NCI-H69 (cell line): ENCODE measurements at places on chromosomes 12 and 14.

DNA sequence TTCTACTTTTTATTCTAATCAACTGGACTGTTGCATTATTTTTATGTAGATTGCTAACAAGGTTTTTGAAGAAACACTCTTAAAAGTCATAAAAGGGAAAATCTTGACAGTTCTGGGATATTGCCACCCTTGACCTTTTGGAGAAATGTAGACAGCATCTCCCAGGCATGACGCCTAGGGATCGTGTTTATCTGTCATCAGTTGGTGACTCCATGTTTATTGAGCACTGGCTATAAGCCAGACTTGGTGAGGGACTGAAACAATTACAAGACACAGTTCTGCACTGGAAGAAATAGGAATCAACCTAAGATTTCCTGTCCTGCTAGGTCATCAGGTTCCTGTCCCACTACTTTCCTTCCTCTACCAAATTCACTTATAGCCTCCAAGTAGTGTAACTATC is 34.5 kb downstream of the HMGA2 start:
- no peak for DNase-seq

GRCh38 chr14:35202195-35202594 is 79.8 kb downstream of the PRORP start:
- DNase-seq: no peak

- no peak for DNase-seq
These were observed 5.1 kb downstream of the TBK1 start for GRCh38 chr12:64457032-64457431.

- peak; percentile 8 for DNase-seq
These were observed 240.3 kb downstream of the SLC15A4 start for GRCh38 chr12:128583453-128583852.

DNA sequence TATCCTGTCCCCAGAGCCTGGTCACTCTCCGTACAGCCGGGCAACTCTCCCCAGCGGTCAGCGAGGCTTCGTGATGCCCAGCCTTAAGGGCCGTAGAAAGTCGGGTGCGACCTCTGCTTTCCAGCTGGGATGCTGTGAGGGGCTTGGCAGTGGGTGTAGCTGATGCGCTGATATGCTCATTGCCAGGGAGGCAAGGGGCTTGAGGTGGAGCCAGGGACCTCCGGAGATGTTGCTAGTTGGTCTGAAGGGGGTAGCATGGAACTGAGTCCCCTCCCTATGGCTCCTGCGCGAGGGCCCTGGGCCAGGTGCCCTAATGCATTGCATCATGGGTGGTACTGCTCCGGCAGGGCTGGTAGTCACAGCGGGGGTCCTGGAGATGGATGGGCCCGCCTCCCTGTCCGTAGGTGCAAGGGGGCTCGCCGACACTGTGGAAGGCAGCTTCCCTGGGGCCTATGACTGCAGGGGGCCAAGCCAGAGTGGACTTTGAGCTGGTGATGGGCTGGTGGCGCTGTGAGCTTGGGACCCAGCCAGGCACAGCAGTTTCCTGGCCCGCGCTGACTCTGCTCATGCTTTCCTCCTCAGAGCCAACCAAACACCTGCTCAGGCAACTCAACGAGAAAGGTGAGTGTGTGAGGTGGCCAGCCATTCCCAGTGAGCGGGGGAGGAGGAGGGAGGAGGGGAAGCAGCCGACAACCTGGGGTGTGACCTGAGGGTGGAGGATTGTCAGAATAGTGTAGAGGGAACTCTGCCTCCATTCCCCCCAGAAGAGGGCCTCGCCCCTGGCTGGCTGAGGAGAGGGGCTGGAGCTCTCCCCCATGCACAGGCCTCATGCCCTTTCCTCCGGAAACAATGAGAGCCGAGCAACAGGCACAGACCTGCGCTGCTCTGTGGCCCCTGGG is 32.3 kb downstream of the PLEKHG3 start:
- peak; percentile 89 for DNase-seq

DNA sequence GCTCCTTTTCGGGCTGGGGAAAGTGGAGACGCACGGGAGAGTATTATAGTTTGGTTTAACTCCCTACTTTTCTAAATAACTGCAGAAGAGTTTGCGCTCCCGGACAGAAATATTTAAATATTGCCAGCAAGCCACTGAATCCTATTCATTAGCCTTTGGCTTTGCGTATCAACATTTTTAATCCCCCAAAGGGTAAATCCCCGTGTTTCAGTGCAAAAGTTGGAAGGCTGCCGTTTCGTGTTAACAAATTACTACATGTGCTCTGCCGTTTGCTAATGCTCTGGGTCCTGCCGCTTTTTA is 372 bp upstream of the DPF3 start:
- no peak for DNase-seq

DNA sequence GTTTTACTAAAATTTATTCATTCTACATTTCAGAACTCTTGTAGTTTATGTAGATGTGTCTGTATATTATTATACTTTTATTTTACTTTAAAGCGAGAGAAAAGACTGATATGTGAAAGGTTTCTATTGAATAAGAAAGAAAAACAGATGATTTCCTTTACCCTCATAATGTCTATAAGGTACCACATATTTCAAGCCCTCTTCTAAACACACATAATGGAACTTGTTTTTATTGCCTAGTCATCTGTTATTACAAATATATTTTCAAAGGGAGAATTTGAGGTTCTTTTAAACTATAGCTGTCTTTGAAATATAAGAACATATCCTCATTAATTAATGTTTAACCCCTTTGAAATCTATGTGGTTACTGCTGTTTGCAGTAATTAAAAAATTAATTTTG is 34.5 kb downstream of the NAV3 start:
- DNase-seq: no peak

DNA sequence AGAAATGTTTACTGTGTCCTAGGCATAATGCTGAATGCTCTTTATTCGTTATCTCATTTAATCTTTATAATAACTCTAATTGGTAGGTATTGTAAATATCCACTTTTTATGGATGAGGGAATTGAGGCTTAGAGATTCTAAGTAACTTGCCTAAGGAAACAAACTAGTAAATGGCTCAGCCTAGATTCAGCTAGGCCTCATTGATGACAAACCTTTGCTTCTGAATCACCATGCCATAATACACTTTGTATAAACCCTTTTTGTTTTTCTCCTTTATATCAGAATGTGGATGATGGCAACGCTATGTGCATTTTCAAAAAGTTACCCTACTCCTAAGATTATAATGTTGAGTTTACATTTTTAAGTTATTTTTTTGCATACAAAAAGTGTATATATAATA is 34.0 kb downstream of the MNAT1 start:
- no peak for DNase-seq

GRCh38 chr14:55518391-55518790 is 61.6 kb upstream of the KTN1 start:
- peak; percentile 29 for DNase-seq

DNA sequence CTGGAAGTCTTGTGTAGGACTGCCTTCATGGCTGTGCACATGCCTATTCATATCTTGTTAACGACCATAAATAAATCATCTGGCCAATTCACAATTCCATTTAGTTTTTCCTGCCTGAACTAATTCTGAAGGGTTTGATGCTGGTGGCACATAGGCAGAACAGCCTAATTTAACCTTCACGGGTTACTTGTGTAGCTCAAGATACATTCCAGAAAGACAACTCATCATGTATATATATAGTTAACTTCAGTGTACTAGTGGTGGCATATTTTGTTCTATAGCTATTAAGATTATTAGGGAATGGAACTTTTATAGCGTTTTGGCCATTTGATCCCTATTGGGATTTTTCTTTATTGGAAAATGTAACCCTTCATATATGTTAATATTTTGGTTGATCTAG is 31.4 kb downstream of the CFAP54 start:
- no peak for DNase-seq

DNA sequence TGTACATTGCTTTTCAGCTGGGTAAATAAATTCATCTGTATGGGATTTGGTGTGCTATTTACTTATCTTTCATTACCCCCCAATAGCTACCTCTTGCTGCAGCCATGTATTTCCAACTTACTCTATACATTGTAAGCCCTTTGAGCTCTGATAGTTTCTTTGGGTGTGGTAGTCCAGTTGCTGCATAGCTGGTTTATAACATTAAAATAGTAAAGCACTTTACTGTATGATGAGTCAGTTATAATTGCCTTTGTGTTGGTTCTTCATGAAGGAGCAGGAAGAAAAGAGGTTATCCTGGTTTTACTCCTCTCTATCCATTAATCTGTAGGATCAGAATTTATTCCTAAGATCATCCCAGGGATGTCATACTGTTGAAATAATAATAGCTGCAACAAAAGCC is 15.7 kb downstream of the TBC1D30 start:
- peak; percentile 12 for DNase-seq

- DNase-seq: no peak
These were observed 123.3 kb downstream of the HECTD4 start for GRCh38 chr12:112258926-112259325.

DNA sequence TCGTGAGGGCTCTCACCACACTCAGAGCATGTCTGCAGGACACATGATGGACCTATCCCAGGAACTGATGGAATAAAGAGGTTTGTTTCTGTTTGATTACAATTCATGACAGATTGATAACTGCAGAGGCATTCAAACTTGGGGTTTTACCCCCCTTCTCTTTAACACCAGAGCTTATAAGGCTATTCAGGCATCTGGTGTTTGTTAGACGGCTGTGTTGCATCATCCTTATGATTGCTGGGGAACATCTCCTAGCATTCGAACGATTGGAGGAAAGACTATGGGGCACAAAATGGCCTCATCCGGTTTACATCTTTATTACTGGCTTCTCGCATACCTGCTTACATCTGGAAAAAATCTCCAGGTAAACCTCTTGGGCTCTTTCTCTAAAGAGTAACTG is 191.8 kb downstream of the MSRB3 start:
- DNase-seq: no peak

- DNase-seq: no peak
These were observed 4.6 kb downstream of the C1S start for GRCh38 chr12:7065073-7065623.

DNA sequence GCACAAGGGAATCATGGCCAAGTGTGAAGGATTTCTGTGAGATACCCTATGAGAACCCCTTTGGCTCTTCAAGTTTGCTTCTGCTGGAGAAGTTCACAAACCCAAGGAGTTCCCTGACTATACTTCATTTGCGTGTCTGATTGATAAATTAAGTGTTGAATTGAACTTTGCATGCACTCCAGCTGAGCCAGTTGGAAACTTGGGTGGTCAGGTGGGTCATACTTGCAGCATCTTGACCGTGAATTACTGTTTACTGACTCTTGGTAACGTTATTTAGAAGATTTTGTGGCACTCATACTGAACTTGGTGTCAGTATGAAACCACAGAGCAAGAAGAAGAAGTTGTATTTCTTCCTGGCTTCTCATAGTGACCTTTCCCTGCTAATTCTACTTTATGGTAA is 77.5 kb downstream of the TGFB3 start:
- DNase-seq: no peak
